ENCODE measurements at places on chromosomes 1 and 21. TPM values are rescaled to one million over a fixed set of nuclear protein-coding genes. Genes with fewer than 3 reads are reported as not detected.

IL19 gene
- polyA plus RNA-seq = not detected

MPL gene
- polyA plus RNA-seq = 0.11 TPM

CA14 gene
- 105 TPM for polyA plus RNA-seq

TTC22 gene
- 1.7 TPM for polyA plus RNA-seq

PRKAB2 gene
- 12.1 TPM for polyA plus RNA-seq

CD1B gene
- polyA plus RNA-seq = not detected

PTPN7 gene
- polyA plus RNA-seq = 0.20 TPM

STMN1 gene
- polyA plus RNA-seq = 78.4 TPM

C1orf141 gene
- polyA plus RNA-seq = not detected

GUCA2A gene
- polyA plus RNA-seq = not detected

PCNX2 gene
- polyA plus RNA-seq = 57.6 TPM

ZSWIM5 gene
- polyA plus RNA-seq = 3.9 TPM

LCE2C gene
- polyA plus RNA-seq = not detected

NPR1 gene
- 10.5 TPM for polyA plus RNA-seq

OR2T11 gene
- polyA plus RNA-seq = not detected

POU3F1 gene
- polyA plus RNA-seq = 4.2 TPM

HMCN1 gene
- polyA plus RNA-seq = 13.8 TPM

COL11A1 gene
- polyA plus RNA-seq = 4.0 TPM

FAM177B gene
- 0.06 TPM for polyA plus RNA-seq

ATP6V1G3 gene
- not detected for polyA plus RNA-seq

TRIM45 gene
- polyA plus RNA-seq = 15.0 TPM

PHTF1 gene
- 9.1 TPM for polyA plus RNA-seq

RNU1-2 gene
- polyA plus RNA-seq = under 0.01 TPM

HES2 gene
- 0.86 TPM for polyA plus RNA-seq

OR2AK2 gene
- not detected for polyA plus RNA-seq

RORC gene
- 0.52 TPM for polyA plus RNA-seq

FCRL2 gene
- polyA plus RNA-seq = not detected

FALEC gene
- polyA plus RNA-seq = not detected

ADCY10 gene
- 0.02 TPM for polyA plus RNA-seq

ADAM30 gene
- not detected for polyA plus RNA-seq

UBL4B gene
- 0.11 TPM for polyA plus RNA-seq

VHLL gene
- not detected for polyA plus RNA-seq

PRPF38A gene
- polyA plus RNA-seq = 25.6 TPM

GBP2 gene
- polyA plus RNA-seq = not detected

NPPB gene
- polyA plus RNA-seq = 0.77 TPM

OR10J4 gene
- not detected for polyA plus RNA-seq

LRRC71 gene
- 0.16 TPM for polyA plus RNA-seq

KLF17 gene
- polyA plus RNA-seq = not detected

IRF2BP2 gene
- polyA plus RNA-seq = 24.9 TPM

RHOU gene
- polyA plus RNA-seq = 3.0 TPM

NCDN gene
- polyA plus RNA-seq = 26.2 TPM

IRF6 gene
- polyA plus RNA-seq = 9.6 TPM

GSTM1 gene
- 42.5 TPM for polyA plus RNA-seq

HSPA13 gene
- polyA plus RNA-seq = 7.8 TPM

ANXA9 gene
- polyA plus RNA-seq = 3.5 TPM

KLHDC9 gene
- polyA plus RNA-seq = 18.0 TPM

WNT4 gene
- 4.0 TPM for polyA plus RNA-seq

OPTC gene
- 4.0 TPM for polyA plus RNA-seq

KCNK2 gene
- polyA plus RNA-seq = 0.59 TPM

PTPRC gene
- polyA plus RNA-seq = 0.05 TPM

TNNI3K gene
- polyA plus RNA-seq = 0.41 TPM

ENSA gene
- 49.9 TPM for polyA plus RNA-seq

CYP4A22 gene
- polyA plus RNA-seq = 0.03 TPM

ZNF695 gene
- polyA plus RNA-seq = 10.2 TPM
